Cardiac fibroblast (primary cell): ENCODE measurements at places on chromosomes 2 and 18.
A peak's percentile ranks its signal among the peaks of the same experiment; 100 is the strongest.

- no peak for DNase-seq
These were observed 57.0 kb upstream of the KCNG2 start for GRCh38 chr18:79740521-79741361.

GRCh38 chr18:79681484-79682387 is 2.1 kb downstream of the CTDP1 start:
- no peak for DNase-seq

DNA sequence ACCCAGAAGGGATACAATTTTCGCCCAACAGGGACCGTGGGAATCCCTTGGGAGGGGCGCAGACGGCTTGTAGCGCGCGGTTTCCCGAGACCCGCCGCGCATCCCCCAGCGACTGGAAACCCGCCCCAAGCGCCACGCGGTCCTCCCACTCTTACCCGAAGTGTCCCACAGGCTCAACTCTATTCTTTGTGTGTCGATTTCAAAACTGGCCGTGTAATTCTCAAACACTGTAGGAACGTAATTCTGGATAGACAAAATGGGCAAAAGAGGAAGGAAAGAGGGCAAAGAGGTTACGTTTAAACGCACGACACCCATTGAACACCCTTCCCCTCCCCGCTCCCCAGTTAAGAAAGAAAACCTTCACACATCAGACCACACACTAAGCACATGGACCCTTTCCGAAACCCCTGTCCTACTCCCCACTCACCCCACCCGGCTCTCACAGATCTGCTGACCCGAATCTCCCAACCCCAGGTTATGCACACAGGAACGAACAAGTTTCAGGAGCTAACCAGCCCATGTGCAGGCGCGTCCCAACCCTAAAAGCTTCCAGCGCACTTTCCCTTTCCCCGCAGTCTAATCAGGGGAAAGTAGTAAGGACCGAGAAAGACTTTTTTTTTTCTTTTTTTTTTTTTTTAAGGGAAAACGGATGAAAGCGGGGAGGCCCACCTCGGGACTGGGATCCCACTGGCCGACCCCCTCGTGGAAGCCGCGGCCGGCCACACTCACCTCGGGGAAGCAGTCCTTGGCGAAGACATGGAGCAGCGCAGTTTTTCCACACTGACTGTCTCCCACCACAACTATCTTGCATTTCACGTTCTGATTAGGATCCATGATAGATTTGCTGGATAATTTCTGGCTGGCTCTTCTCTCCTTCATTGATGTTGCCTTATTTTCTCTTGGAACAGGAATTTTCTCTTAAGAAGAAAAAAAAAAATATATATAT is 655 bp downstream of the RND3 start:
- DNase-seq: peak; percentile 63

- peak; percentile 62 for DNase-seq
These were observed 106.0 kb downstream of the UBR3 start for GRCh38 chr2:169933124-169933711.

GRCh38 chr18:77062518-77063003 is 70.0 kb downstream of the MBP start:
- DNase-seq: peak; percentile 81

- no peak for DNase-seq
These were observed 197.2 kb upstream of the ID2 start for GRCh38 chr2:8484502-8485283.

GRCh38 chr2:222311978-222312738 is 13.4 kb upstream of the PAX3 start:
- no peak for DNase-seq
